Stimulated activated CD8-positive, alpha-beta memory T cell treated with anti-CD3 and anti-CD28 coated beads, Interleukin-2, amount 100 ng/mL, for 48 hours (primary cell): ENCODE measurements at places on chromosomes 7 and 10.

- no peak for DNase-seq
Observed at GRCh38 chr10:61635471-61635870, 27.3 kb upstream of the CABCOCO1 start.

DNA sequence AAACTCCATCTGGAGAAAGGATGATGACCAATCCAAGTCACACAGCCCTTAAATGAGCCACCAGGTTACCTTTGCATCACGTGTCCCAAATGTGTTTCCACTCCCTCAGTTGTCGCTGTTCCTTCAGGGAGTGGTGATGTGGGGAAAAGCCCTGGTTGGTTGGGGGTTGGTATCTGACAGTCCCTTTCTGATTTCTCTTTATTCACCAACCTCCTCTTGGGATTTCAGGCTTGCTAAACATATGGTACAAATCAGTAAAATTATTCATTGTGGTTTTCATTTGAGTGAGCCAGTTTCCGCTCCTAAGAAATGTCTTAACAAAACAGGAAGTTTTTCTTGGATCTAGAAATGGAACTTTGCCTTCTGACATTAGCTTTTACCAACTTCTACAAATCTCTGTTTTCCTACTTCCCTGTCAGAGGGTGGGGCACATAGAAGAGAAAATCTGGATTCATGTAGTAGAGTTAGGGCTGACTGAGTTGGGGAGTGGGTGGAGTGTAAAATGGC lies 40.0 kb upstream of the KMT2E start:
- DNase-seq = no peak

GRCh38 chr10:7329219-7329618 lies 81.6 kb downstream of the SFMBT2 start:
- DNase-seq = no peak

GRCh38 chr10:44043646-44044375 lies 341.1 kb downstream of the CXCL12 start:
- no peak for DNase-seq

GRCh38 chr7:104943502-104944343 lies 70.3 kb upstream of the KMT2E start:
- peak; percentile 74 for DNase-seq

- no peak for DNase-seq
Observed at GRCh38 chr7:74570533-74571156, 86.9 kb upstream of the GTF2I start.

DNA sequence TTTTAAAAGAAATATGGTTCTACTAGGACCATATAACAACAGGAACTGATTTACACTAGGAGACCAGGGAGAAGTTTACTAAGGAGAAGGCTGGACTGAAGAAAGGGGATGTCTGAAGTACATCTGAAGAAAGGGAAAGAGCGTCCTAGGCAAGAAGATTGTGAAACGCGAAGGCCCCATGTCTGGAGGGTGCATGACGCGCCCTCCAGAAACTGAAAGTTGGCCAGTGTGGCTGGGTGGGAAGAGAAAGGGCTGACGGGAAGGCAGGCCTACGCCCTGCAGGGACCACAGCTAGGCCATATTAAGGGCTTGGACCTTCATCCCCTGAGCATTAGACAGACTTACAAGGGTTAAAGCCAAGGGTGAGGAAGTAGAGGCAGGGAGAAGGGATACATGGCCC lies 158.0 kb downstream of the TRIL start:
- no peak for DNase-seq

GRCh38 chr7:24842449-24843241 lies 85.4 kb upstream of the GSDME start:
- no peak for DNase-seq

DNA sequence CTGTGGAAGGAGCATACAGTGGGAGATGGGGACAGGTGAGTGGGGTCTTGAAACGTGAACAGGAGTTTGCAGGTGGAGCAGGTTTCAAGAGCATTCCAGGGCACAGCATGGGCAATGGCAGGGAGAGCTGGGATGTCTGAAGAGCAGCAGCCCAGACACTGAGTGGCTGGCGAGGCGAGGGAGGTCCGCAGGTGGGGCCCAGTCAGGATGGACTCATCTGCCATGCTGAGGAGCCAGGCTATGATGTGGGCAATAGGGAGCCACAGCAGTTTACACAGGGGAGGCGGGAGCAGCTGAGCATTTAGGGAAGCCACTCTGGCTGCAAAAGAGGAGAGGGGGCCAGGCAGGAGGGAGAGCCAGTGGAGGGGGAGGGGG lies 138.7 kb downstream of the FAM53B start:
- no peak for DNase-seq

DNA sequence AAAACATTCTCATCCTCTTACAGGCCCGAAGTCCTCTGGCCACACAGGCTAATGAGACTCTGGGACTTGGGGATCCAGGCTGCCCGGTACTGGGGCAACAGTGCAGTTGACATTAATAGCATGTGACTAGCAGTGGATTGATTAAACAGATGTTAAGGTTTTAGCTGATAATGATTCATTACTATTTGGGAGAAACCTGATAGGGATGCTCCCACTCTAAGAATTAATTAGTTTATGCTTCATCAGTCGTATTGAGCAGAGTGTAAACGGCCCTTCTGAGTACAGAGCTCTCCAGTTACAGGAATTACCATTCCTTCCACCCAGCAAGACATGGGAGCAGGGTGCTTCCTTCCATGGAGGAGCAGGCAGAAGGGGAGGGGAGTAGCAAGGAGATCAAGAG lies 82.7 kb downstream of the RPS24 start:
- no peak for DNase-seq

GRCh38 chr10:88150339-88150738 lies 286.9 kb downstream of the PTEN start:
- no peak for DNase-seq

- DNase-seq = no peak
Observed at GRCh38 chr7:50618281-50618680, 53.1 kb upstream of the DDC start.

DNA sequence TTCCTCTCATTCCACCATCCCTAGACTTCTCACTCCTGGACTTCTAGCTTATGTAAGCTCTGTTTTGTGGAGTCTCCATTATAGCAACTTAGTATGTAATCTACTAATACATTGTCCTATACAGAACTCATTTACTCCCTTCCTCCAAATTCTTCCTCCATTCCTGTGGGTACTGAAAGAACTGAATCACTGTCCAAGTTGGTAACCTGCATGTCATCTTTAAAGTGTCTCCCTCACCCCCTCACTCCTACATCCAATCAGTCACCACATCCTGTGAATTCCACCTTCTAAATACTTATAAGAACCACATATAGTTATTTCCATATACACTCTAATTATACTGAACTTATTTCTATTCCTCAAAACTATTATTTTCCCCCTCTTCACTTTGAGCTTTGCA lies 20.3 kb downstream of the AASS start:
- DNase-seq = no peak

DNA sequence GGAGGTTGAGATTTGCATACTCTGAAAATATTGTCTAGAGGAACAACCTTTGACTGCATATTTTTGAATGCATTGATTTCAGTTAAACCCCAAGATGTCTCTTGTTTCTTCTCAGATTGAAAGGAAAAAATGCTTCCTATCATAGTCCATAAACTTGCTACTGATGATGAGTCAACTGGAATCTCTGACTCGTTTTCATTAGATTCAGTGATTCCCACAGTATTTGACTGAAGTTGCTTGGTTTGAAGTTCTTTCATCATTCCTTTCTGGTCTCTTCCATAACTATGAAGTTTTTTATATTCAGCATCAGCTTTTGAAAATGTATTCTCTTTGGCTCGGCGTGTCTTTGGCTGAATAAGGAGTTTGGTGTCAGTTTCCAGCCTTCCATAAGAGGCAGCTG lies 10.7 kb downstream of the PEX1 start:
- no peak for DNase-seq

DNA sequence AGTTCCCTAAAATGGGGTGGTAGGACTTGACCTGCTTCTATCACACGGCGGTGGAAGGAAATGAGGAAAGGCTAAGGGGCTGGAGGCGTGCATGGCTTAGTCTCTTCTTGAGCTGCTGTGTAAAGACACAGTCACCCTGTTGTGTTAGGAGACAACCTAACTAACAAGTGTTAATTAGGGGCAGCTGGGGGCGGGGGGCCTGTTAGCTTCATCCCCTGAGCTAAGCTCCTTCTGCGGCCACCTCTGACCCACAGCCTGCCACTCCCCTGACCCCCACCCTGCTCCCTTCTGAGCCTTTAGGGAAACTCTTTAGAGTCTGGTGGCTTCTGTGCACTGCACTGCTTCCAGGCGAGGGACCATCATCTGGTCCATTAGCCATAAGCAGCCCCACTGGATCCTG lies 28.0 kb downstream of the COL17A1 start:
- DNase-seq = no peak

GRCh38 chr10:100696477-100696901 lies 48.9 kb upstream of the PAX2 start:
- no peak for DNase-seq

DNA sequence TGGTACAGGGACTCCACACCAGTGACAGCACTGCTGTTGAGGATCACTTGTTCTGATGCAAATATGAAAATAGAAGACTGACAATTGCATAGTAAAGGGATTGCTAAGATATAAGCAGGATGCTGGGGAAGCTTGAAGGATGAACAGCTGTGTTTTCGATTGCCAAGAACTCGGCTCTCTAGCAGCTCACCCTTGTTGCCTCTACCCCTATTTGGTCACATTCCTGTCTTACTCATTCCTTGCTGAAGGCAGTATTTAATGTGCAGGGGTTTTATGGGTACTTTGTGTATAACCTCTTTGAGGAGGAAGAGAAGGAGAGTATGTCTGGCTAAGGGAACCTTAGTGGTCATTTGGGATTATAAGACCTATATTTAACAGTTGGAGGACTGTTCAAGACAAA lies 218.8 kb downstream of the AUTS2 start:
- no peak for DNase-seq
